Jurkat, Clone E6-1 (cell line): ENCODE measurements at places on chromosomes 4 and X.

DNA sequence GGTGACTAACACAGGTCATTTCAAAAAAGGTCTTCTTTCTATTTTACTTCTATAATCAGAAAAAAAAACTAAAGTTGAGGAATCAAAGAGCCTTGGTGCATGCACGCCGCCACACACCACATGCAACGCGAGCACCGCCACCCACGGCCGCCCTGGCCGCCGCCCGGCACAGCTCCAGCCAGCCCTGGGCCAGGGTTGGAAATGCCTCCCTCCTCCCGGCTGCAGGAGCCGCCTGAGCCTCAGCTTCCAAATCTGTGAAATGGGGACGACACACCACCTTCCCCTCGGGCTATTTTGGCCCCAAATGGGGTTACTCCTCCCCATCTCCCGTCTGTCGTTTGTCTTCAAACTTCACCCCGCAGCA, 39.7 kb upstream of the MAN2B2 start:
- DNase-seq = no peak

GRCh38 chrX:129653181-129653970, 1.4 kb downstream of the APLN start:
- no peak for DNase-seq

GRCh38 chr4:3392321-3392720, 49.4 kb upstream of the HGFAC start:
- DNase-seq = no peak

DNA sequence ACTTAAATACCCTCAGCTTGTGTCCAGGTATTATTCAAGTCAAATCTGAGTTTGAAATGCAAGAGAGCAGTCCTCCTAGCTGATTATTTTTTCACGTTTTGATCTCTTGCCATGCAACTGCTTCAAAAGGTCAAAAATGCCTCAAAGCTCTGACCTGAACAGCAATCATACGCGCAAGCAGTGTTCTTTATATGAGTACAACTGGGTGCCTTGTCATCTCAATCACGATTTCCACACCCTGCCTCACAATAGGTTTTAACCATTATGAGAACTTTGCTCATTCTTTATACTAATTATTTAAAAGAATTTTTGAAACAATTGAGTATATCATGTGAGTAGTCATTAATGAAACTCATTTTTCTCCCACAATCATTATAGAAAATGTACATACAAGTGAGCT, 649.1 kb downstream of the DMD start:
- no peak for DNase-seq

DNA sequence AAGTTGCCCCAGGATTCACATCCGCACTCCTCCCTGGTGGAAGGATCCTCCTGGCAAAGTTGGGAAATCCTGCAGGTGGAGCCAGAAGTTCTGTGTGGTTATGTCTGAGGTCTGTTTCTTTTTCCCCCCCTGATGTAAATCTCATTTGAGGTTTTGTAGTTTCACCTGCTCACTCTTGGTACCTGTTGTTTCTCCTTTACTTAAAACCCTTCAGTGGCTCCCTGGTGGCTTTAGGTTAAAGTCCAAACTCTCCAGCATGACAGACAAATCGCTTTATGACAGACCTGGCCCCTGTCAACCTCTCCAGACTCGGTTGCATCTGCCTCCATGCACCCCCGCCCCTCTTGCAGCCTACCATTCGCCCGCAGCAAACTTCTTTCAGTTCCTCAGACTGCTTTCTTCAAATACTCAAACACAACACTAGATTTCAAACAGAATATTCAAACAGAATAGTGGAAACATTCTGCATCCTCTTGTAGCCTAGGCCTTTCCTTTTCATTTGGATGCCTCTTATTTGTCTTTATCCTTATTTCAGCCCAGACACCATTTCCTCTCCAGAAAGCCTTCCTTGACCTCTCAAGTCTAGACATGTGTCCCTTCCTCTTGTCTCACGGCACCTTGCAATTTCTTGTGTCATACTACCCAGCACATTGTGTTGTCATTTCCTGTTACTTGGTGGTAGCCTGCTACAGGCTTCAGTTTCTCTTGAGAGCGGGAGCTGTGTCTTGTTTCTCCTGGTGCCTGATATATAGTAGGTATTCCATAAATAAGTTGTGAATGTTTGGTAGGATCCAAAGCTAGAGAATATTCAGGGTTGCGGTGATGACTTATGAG, 24.8 kb downstream of the IL13RA1 start:
- DNase-seq = no peak

GRCh38 chrX:18210470-18210869, 10.2 kb downstream of the BEND2 start:
- DNase-seq = peak; percentile 1

- no peak for DNase-seq
Measured at GRCh38 chrX:118153270-118153669, 36.7 kb upstream of the KLHL13 start.

DNA sequence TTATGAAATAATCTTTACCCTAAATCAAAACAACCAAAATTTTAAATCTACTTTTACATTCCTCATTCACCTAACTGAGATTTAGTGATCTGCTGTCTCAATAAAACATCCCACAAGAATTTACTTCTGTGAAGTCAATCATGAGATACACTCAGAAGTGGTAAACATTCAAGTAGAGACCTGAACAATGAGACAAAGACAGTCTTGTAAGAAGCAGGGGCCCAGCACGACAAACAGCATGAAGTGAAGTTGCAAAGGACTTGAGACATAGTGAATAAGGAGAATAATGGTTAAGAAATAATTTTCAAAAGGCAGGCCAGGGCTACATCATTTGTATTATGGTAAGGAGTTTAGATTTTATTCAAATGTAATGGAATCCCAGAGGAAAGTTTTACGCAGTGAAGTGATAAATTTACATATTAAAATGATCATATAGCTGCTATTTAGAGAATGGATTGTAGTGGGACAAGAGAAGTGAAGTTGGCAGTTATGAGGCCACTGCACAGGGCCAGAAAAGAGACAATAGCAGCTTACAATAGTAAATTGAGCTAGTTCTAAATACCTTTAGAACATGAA, 101.9 kb downstream of the MAB21L2 start:
- DNase-seq = no peak

DNA sequence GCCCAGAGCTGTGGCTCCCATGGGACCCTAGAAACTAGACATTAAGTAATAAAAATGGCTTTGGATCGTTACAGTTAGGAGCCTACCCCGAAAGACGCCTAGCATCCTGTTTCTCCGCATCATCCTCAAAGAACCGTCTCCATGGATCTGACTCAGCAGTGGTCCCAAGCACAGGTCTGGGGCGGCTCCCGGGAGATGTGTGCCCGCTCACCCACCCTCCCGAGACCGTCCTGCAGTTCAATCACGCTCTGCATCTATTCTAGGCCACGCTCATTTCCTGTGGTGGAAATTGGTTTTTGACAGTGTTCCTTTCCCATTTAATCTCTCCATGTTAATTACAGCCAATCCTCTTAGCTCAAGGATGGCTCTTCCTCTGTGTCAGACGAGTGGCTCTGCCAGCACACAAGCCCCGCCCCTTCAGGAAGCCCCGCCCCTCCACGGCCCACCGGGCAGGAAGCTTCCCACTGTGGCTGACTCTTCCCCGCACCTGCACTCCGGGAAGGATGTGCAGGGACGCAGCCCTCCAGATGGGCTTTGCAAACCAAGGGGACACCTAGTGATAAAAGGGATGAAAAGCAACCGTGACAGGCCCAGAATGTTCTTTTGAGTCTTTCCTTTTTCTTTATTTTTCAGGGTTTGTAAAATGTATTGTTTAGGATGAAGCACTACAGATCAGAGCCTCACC, 34.5 kb upstream of the HELT start:
- peak; percentile 79 for DNase-seq

- no peak for DNase-seq
Measured at GRCh38 chr4:169314906-169315305, 44.1 kb upstream of the SH3RF1 start.

DNA sequence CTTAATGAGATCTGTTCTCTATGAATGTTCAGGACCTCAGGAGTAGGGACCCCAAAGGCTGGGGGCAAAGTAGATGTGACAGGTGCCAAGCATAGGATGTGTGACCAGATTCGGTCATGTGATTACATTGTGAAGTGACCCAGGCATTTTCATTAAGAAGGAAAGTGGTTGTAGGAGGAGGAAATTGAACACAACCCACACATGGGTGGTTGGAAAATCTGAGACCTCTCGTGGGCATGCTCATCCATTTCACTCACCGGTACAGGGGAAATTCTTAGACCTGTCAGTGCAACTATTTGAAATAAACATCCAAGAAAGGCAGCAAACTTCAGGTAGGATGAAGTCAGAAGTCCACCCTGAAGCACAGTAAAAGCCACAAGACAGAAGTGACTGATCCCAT, 43.5 kb upstream of the CD99 start:
- no peak for DNase-seq

GRCh38 chrX:110286106-110286505, 31.8 kb downstream of the AMMECR1 start:
- DNase-seq = no peak

DNA sequence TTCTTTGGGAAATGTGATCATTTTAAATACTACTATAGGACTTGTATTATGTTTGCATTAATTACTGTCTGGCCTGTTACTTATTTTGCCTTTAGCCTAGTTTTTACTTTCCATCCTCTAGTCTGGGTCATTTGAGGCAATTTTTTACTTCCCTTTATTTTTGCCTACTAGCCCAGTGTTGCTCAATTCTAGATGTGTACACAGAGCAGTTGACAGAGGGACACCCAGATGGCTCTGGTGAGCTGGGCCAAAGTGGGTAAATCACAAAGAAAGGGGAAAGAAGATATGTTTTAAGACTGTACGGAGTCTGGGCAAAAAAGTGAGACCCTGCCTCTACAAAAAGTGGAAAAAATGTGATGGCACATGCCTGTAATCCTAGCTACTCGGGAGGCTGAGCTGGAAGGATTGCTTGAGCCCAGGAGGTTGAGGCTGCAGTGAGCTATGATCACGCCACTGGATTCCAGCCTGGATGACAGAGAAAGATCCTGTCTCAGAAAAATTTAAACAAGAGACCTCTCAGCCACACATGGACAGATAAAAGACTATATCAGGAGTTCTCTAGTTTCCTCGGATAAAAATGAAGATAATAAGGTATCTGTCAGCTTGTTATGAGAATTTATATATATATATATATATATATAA, 35.7 kb downstream of the APOO start:
- DNase-seq = no peak

- peak; percentile 10 for DNase-seq
Measured at GRCh38 chr4:73864365-73864764, 4.8 kb upstream of the CXCL1 start.

- DNase-seq = no peak
Measured at GRCh38 chr4:89556601-89557305, 249.2 kb upstream of the GPRIN3 start.

- no peak for DNase-seq
Measured at GRCh38 chrX:106740193-106740780, 13.8 kb downstream of the RNF128 start.

GRCh38 chr4:66539745-66540144, 869.5 kb upstream of the EPHA5 start:
- no peak for DNase-seq

- DNase-seq = peak; percentile 99
Measured at GRCh38 chrX:318739-319578, at the start of gene GTPBP6. Gene GTPBP6, minus strand, starts transcription at chrX:318796. Its CDS starts 9 bp downstream, at chrX:318787.

GRCh38 chr4:1411436-1412375, 5.5 kb upstream of the NKX1-1 start:
- DNase-seq = no peak

GRCh38 chr4:176817204-176817603, 24.5 kb upstream of the VEGFC start:
- DNase-seq = no peak

GRCh38 chr4:36325499-36325898, 44.1 kb downstream of the DTHD1 start:
- DNase-seq = no peak

- no peak for DNase-seq
Measured at GRCh38 chr4:629915-630641, 4.7 kb downstream of the PDE6B start.

DNA sequence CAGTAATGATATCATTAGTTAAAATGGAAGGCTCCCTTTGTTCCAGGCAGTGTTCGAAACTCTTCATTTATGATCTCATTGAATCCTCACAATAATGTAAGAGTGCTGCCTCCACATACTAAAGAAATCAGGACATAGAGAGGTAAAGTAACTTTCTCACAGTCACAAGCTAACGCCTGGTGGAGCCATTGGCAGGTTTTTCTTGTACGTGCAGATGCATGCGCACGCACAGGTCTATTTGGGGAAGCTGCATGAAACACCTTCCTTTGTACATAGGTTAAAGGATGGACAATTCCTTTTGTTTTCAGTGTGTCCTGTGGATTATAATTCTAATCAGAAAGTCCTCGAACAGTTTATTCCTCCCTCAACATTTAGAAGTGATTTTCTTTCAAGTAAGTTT, 176.2 kb downstream of the RAPGEF2 start:
- no peak for DNase-seq

GRCh38 chr4:164945146-164945545, 32.3 kb downstream of the TRIM61 start:
- no peak for DNase-seq

DNA sequence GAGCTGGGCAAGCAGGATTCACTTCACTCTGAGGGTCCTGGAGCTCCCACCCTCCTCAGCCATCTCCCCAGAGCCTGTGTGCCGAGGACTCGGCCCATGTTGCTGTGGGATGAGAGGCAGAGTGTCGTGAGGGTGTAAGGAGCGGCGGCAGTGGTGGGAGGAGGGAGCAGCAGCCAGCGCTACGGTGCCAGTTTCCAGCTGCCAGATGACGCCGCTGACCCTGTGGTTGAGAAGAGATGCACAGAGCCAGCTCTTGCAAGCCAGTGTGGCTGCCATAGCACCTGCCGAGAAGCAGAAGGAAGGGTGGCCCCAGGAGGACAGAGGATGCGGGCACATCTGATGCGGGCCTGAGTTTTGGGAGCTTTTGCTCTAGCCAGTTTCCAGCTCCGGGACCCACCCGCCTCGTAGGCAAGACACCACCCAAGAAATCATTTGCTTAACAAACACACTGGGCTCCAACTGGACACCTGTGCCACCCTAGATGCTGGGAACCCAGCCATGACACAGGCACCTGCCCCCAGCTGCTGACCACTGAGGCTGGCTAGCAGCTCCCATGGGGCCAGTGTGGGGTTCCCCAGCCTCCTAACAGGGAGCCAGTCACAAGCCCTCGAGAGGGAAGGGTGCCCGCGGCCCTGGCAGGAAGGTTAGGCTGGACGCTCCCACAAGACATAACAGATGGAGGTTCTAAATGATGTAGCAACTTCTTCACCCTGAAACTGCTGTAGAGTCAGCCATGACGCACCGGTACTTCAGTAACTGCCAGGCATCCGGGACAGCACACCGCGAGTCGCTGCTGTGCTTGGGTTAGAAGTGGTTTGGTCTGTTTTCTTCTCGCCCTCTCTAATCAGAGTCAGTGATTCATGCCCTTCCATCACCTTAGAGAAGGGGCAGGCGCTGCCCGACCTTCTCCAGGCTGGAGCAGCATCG, 8.9 kb downstream of the MSANTD1 start:
- no peak for DNase-seq
